ENCODE measurements at places on chromosomes 5 and 9.
A peak's percentile ranks its signal among the peaks of the same experiment; 100 is the strongest.

GRCh38 chr9:19732441-19732951 is 56.3 kb downstream of the SLC24A2 start:
- DNase-seq, result peak; percentile 33

GRCh38 chr5:108687595-108688200 is 60.0 kb upstream of the FER start:
- no peak for DNase-seq

DNA sequence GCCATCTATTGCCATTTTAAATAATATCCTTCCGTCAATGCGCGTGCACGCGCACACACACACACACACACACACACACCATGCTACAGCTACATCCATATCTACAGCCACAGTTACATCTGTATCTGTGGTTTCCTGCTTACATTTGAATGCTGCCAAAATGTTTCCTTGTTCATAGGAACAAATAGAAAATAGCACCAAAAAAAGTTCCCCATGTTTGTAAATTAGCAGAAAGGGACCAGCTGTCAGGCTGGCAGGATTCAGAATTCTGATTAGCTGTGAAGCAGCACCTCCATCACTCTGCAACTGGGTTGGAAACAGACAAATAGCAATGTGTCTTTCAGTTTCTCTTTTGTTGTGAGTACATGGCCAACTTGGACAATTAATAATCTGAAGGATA is 601.5 kb downstream of the IRX1 start:
- no peak for DNase-seq

GRCh38 chr5:136192526-136193321 is at the start of gene SMIM32:
Gene SMIM32, minus strand, starts transcription at chr5:136193162. Its CDS starts 638 bp downstream, at chr5:136192524.
- no peak for DNase-seq

GRCh38 chr5:52854301-52854700 is 66.6 kb downstream of the ITGA1 start:
- DNase-seq, result no peak

- no peak for DNase-seq
These were observed 146.6 kb downstream of the ESM1 start for GRCh38 chr5:54838843-54839242.

DNA sequence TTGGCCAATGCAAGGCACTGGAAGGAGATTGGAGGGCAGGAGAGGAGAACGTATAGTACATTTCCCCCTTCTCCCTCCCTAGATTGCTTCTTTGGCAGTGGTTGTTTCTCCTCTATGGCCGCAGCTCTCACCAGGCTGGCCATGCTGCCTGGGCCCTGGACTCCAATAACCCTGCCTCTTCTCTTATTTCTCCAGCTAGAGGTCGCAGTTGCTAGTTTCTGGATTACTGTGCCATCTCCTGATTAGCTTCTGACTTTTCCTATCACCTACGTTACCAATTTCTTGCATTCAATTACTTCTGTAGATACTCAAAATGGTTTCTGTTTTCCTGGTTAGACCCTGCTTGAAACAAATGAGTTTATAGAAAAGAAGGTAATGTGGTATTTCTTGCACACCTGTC is 2.4 kb upstream of the MACIR start:
- DNase-seq, result no peak

DNA sequence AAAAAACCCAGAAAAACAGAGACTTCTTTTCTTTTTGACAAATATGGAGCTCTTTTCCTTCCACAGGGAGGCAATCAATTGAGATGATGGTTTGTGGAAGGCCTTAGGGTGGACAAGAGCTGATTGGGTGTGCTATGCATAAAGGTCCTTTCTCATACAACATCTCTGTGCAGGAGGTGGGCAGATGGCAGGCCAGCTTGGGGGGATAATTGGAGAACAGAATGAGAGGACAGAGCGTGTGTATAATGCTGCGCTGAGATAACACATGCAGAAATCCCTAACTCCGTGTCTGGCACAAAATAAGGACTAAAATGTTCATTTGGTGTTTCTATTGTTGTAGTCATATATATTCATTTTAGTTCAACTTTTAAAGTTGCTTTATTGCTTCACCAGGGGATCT is 159.0 kb upstream of the MEF2C start:
- DNase-seq, result peak; percentile 66

- DNase-seq, result no peak
These were observed 608.7 kb upstream of the FAM174A start for GRCh38 chr5:99926463-99926862.

GRCh38 chr5:161230221-161230620 is 316.3 kb downstream of the GABRB2 start:
- DNase-seq, result no peak

DNA sequence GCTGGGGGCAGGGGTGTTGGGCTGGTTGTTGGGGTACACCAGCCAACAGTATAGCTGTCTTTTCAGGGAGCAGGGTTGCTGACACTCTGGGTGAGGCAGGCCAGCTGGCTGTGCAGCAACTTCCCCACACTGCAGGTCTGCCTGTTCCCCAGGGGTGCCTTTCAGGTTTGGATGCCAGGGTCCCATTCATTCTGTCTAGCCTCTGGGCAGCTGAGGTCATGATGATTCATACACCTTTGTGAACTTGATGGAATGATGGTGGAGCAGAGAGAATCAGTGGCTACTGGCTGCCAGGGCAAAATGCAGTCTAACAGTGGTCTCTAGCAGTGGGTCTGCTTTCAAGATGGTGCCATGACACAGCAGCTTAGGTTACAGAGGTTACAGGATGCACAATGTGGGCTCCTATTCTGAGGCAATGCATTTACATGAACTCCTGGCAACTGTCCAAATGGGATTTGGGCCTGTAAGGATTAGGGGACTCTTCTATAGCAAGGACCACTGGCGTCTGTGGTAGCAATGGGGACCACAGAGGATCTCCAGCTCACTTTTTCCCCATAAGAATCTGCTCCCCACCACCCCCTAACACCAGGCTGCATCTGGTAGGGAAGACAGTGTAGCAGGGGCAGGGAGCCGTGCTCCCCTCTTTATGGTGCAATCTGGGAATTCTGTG is 103.7 kb downstream of the FEM1C start:
- no peak for DNase-seq

DNA sequence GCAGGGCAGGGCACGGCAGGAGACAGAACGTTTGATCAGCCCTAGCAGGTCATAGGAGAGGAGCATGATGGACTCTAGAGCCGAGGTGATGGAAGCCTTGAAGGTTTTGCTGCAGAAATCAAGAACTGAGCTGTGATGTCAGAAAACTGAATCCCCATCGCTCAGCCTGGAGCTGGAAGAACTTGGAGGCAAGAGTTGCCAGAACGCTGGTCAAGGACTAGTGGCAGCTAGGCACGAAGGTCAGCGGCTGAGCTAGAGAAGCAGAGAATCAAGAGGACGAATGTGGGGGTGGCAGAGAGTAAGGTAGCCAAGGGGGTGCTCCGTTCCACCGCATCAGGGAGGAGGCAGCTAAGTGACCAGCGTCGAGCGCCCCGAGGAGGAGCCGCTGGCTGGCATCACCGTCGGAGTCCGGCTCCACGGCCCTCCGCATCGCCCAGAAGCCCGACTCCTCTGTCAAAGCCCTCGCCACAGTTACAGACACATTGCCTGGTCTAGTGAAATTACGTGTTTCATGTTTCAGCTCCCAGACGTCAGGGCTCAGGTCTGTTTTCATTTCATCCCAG is 1.2 kb upstream of the GALNT10 start:
- no peak for DNase-seq

DNA sequence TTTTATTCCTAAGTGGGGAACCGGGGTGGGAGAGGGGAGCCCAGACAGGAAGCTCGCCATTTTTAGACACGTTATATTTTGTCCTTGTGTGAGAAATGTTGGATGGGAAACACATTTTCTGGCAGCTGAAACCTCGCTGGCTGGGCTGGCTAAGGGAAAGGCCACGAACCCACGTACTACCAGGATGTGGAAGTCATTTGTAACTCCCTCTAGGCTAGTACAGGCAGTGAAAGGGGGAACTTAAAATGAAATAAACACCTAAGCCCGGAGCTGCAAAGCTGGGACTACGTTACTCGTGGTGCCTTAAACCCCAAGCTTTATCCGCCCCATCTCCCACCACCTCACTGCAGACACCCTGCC is 42.5 kb downstream of the TMEM174 start:
- no peak for DNase-seq

DNA sequence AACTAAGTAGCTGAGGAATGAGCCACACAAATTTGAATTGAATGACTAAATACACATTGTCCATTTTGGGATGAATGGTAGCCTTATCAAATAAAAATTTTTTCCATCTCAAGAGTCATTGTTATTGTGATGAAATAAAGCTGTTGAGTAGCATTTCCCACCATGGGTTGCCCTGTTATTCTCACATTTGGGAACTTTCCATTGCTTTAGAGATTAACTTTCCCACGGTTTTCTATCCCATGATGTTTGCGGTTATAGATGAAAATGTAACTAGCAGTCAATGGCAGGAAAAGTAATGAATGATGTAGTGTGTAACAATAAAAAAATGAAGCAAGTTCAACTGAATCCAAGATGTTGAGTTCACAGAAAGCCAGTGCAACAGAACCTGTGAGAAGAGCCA is 59.9 kb upstream of the PLPP1 start:
- DNase-seq, result no peak

DNA sequence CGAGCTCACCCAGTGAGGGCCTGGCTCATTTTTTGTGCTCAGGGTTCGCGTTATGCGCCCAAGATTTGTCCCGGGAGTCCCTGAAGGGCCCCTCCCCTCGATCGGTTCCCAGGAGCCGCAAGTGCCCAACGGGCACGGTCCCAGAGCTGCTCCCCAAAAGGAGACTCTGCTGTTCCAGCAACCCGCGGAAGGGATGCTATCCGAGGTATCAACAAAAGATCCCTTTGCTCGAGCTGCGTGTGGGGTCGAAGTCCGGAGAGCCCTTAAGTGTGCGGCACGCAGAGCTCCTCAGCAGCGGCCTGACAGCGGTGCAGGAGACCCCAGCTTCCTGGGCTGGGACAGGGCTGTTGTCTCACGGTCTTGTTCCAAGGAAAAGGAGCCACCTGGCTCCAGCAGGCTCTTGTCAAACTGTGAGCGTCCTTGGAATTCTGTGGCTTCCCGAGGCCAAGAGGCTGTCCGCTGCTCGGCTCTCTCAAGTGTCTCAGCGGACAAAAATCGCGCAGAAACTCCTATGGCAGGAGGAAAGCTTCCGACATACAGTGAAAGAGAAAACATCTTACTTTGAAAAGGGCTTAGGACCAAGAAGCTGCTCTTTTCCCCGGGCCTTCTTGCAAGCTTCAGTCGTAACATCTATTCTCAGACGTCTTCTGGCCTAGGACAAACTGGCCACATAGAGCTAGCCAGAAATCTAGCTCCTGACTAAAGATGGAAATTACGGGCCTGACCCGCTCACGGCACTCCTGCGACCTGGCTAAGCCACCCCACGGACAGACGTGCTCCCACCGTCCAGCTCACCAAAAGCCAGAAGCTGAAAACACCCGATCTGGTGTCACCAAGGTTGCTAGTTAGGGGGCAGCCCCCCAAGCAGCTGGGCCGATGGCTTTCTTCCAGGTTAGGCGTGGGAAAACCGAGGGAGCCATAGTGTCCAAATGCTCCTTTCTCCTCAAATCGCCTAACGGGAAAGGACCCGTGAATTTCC is 2.6 kb upstream of the FOXB2 start:
- no peak for DNase-seq

- DNase-seq, result no peak
These were observed 16.4 kb downstream of the SMC2 start for GRCh38 chr9:104110509-104110908.

- no peak for DNase-seq
These were observed 14.4 kb downstream of the IL9 start for GRCh38 chr5:135881244-135881643.

- DNase-seq, result no peak
These were observed 409.4 kb downstream of the DMRTA1 start for GRCh38 chr9:22855980-22856379.

- no peak for DNase-seq
These were observed 3.9 kb downstream of the CEMIP2 start for GRCh38 chr9:71764463-71764862.

- DNase-seq, result no peak
These were observed 118.2 kb downstream of the HSD17B3 start for GRCh38 chr9:96183751-96184150.

DNA sequence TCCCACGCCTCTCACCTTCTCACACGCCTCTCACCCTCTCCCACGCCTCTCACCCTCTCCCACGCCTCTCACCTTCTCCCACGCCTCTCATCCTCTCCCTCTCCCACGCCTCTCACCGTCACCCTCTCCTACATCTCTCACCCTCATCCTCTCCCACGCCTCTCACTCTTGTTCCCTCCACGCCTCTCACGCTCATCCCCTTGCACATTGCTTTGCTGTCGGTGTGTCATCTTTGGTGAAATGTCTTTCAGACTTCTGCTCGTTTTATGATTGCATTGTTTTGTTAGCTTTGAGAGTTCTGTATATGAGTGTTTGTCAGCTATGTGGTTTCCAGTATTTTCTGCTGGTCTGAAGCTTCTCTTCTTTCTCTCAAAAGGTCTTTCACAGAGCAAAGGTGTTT is 102.7 kb downstream of the EHMT1 start:
- no peak for DNase-seq

DNA sequence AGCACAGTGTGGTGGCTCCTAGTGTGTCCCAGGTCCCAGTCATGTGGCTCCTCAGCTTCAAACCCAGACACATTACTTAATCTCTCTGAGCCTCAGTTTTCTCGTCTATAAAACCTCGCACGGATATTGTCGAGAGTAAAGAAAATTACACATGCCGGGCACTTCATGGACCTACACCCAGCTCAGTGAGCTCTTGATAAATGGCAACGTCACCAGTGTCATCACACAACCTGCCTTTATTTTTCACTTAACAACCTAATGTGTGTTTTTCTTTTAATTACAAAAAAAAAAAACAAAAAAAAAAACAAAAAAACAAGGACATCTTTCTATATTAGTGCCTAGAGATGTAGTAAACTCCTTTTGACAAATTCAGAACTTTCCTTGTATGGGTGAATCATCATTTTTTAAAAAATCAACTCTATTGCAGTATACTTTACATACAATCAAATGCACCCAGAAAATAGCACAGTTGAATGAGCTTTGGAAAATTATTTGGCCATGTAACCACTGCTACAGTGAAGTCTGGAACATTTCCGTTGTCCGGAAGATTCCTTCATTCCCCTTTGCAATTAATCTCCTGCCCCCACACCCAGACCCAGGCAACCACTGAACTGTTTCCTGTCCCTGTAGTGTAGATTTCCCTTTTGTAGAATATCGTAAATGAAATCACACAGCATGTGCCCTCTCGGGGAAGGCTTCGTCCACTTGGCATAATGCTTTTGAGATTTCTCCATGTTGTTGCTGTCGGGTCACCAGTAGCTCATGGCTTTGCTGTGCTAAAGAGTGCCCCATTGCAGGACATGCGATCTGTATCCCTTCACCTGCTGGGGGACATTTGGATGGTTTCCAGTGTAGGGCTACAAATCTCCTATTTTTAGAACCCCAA is 100.4 kb upstream of the LARP1 start:
- no peak for DNase-seq

- no peak for DNase-seq
These were observed 60.7 kb downstream of the PARP8 start for GRCh38 chr5:50727149-50727496.

DNA sequence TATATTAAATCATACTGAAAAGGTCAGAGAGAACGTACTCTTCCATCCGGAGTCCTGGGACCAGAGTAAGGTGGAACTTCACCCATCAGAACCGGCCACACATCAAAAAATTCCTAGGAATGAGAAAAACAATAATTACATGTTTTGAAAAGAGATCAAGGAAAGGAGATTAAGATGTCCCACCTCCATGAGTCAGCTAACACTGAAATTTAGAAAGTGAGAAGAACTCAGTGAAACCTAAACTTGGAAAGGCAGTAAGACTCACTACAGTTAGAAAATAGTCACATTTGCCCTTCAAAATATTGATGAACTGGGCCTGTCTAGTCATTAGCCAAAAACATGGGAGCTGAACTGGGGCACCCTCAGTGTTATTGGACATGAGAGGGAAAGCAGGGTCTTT is 23.0 kb downstream of the PDE6A start:
- no peak for DNase-seq

GRCh38 chr5:172683645-172684471 is 42.8 kb downstream of the NEURL1B start:
- DNase-seq, result no peak

Measured in DMS 273 treated with DMSO at 0.1 percent for 48 hours (cell line).